ENCODE measurements at places on chromosomes 3 and 15.
A peak's percentile ranks its signal among the peaks of the same experiment; 100 is the strongest.

DNA sequence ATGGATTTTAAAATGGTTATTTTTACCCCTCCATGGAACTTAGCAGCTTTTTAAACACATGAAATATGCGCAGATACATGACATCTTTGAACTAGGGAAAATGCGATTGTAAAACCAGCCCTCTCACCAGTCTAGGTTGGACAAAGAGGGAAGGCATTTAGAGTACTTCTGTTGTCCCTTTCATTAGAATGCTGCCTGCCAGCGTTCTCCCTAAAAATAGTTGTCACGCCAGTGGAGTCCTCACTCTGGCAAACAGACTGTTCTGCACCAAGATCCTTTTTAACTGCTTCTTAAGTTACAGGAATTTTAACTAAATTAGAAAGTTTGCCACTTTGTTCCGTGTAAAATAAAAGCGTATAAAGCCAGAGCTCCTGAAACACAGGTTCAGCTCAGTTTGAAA is 295.3 kb downstream of the VPS13C start:
- DNase-seq: no peak

DNA sequence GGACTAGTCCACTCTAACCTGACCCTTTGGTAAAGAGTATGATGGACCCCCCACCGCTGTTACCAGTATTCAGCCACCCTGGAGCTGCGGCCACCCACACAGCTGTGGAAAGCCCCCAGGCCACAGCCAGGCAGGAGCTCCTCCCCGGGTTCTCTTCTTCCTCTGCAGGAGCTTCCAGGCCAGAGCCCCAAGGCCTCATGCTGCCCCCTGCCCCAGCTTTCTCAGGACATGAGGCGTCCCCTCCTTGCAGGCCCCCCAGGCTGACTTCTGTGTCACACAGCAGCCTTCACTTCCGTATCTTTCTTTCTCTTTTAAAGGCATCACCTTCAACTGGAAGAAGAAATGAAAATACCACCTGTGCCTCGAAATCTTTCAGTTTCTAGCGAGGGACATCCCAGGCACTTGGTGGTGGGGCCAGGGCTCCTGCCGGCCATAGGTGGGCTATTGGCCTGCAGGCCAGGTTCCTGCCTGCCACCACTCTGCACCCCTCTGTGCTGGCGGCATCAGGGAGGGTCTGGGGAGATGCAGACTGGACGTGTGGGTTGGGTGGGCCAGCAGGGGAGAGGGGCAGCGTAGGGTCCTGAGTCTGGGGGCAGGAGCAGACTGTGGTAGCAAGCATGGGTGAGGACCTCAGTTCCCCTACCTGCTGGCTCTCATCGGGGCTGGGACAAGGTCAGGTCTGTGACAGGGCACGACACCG is 19.9 kb downstream of the KLF13 start:
- DNase-seq: no peak

DNA sequence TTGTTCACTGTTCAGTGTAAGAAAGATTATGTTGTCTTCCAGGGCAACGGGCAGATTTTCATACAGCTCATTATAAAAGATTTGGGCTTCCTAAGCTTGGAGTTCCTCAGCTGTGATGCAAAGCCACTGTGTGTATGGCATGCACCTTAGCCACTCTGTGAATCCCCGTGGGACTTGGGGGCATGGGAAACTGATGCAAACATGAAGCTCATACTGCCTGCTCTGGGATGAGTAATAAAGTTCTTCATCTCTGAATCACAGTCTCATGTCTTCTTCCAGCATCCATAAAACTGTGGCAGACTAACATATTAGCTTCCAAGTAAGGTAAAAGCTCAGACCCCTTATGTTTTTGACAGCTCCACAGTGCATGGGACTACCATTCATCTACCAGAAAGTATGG is 154.3 kb upstream of the RORA start:
- DNase-seq: peak; percentile 8

DNA sequence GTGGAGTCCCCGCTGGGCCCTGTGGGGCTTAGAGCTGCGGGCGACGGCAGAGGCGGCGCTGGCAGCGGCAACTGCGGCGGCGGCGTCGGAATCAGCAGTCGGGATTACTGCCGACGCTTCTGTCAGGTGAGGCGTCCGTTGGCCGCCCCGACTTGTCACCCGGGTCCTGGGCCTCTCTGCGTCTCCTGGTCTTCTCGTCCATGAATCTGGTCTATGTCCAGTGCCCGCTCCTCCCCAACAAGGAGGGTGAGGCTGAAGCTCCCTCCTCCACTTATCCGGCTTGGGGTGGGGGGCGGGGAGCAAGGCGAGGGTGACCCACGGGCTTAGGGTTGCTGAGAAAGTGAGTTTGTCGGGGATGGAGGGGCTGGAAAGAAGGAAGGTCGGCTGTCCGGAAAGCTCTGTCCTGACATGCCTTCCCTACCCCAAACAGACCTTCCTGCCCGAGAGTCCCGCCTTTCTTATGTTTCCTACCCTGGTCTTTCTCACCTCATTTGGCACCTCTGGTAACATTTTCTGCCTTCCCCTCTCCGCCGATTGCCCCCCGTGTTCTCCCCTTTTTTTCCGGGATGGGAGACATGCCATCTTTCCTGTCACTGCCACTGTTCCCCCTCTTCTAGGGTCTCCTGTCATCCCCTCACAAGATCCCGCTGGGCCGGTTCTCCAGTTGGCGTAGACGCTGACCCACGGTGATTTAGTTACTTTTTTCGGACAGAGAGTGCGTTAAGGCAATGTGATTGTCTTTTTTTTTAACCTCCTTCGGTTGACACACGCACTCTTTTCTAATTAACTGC is 520 bp downstream of the ZNF654 start:
- no peak for DNase-seq

DNA sequence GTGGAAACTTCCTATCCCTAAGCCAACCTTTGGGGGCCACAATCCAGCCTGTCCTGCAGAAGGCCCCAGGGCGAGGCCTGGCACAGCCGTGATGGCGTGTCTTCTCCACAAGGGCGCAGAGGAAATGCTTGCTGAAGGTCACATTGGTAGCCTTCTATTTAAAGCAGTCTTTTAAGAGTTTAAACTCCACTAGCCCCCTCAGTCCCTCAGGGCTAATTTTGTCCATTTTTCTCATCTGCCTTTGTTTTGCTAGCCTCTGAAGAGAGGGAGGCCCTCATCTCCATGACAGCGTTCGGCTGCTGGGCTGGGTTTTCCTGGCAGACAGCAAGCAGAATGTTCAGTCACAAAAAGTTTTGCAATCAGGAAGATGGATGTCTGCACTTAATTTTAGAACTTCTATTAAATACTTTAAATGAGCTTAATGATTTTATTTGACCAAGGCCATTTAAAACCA is 40.8 kb downstream of the RARB start:
- DNase-seq: peak; percentile 64

DNA sequence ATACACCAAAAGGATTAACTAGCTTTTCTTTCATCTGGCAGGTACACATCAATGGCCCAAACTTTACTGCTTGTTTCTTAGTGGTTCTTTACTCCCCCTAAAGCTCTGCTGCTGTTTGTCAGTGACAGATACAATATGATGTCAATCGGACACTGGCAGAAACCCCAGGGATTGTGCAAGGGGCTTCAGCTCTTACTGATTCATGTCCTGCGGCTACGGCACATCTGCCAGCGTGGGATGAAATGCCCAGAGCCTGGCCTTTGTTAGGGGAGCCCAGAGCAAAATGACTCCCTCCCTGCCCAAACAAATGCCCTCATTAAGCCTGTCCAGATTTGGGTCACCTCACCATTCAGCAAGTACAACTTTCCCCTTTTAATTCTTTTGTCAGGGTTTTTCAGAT is 28.3 kb downstream of the SRP14 start:
- DNase-seq: peak; percentile 86

- DNase-seq: peak; percentile 3
Observed at GRCh38 chr3:133856316-133856715, 39.4 kb downstream of the RAB6B start.

DNA sequence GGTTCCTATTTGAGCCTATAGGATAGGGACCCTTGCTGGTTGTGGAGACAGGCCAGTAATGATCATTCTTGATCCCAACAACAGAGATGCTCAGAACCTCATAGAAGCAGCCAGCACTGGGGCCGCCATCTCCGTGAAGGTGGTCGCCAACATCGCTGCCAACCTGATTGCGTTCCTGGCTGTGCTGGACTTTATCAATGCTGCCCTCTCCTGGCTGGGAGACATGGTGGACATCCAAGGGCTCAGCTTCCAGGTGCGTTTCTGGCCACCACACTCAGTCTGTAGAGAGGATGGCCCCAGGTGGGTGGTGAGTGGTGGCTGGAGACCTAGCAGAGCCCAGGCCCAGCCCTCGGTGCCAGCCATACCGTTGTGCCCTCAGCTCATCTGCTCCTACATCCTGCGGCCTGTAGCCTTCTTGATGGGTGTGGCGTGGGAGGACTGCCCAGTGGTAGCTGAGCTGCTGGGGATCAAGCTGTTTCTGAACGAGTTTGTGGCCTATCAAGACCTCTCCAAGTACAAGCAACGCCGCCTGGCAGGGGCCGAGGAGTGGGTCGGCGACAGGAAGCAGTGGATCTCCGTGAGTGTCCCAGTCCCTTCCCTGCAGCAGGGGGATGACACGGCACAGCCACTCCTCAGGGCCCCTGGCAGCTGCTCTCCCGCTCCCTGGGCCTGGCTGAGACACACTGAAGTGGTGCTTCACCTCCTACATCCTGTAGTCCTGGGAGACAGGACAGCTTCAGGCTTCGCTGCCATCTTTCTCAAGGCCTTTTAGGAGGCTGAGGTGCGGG is 46.5 kb upstream of the PDE8A start:
- no peak for DNase-seq

GRCh38 chr15:31660816-31661215 is 334.2 kb downstream of the KLF13 start:
- DNase-seq: no peak
